Smooth muscle cell of trachea (primary cell): ENCODE measurements at places on chromosomes 12 and 14. TPM values are rescaled to one million over a fixed set of nuclear protein-coding genes. Genes with fewer than 3 reads are reported as not detected.

The GSG1 gene
- total RNA-seq, result 0.44 and 0.66 TPM in 2 replicates

The CMKLR1 gene
- total RNA-seq, result 0.33 TPM in 1 of 2 replicates, not detected in the other

The BTG1 gene
- total RNA-seq, result 14.7 and 20.9 TPM in 2 replicates

The TEP1 gene
- 23.7 and 25.5 TPM in 2 replicates for total RNA-seq

The DHRS2 gene
- 0.33 TPM in 1 of 2 replicates, not detected in the other for total RNA-seq

The RERGL gene
- not detected in 2 replicates for total RNA-seq

The KIF21A gene
- 3.0 and 5.8 TPM in 2 replicates for total RNA-seq

The EXOC3L4 gene
- total RNA-seq, result 0.44 and 0.99 TPM in 2 replicates

The DPY19L2 gene
- 0.73 and 2.3 TPM in 2 replicates for total RNA-seq

The VASH1 gene
- total RNA-seq, result 3.1 and 6.3 TPM in 2 replicates
